Fibroblast of upper back skin (primary cell): ENCODE measurements at places on chromosomes 1 and 21.

DNA sequence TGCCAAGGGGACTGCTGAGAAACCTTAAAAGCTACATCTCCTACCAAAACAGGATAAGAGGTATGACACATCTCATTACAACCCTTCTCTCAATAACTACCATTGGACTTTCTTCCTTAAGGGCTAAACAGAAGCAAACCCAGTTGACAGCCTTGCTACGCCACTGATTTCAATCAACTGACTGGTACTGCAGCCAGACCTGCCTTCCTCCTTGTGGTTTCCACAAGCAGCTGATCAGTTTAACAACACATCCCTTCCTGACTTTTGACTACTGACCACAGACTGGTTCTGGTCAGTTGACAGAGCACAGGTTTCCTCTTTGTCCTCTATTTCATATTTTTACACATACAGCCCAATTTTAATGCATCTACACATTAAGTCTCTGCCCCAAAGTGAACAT is 108.8 kb downstream of the ADAMTS1 start:
- no peak for DNase-seq

GRCh38 chr1:117590273-117590925 is 15.4 kb upstream of the TENT5C start:
- DNase-seq: no peak

GRCh38 chr1:100292711-100293110 is 26.7 kb downstream of the RTCA start:
- no peak for DNase-seq

DNA sequence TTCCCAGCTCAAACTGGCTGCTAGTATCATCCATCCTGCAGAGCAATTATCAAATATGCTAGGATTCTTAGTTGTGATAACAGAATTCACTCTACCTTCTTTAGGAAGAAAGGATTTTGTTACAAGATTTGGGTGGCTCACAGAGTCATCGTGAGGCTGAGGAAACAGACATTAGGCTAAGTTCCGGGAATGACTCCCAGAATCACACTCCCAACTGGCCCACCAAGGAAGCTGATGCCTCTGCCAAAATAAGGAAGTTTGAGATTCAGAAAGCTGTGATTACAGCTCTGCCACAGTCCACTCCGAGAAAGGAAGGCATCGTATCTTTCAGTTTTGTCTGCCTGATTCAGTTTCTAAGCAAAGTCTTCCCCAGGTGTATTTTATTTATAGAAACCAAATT is 50.6 kb upstream of the LYPLAL1 start:
- peak; percentile 28 for DNase-seq

- DNase-seq: peak; percentile 98
Measured at GRCh38 chr1:220957233-220957605, 78.0 kb downstream of the HLX start.

DNA sequence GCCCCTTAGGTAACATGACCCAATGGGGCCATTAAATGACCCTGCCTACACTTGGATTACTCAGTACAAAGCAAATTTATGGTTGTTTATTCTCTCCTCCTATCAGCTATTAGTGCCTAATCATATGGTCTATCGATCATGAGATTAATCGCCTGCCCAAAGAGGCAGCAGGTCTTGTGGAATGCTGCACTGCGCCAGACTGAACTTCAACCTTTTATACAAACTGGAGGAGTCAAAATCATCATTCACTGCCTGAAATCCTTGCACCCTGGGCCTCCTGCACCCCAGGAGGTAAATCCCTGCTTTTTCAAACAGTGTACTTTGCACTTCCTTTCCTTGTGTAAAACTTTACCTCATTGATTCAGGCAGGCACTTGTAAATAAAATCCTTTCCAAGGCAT is 69.7 kb downstream of the NFIA start:
- no peak for DNase-seq

DNA sequence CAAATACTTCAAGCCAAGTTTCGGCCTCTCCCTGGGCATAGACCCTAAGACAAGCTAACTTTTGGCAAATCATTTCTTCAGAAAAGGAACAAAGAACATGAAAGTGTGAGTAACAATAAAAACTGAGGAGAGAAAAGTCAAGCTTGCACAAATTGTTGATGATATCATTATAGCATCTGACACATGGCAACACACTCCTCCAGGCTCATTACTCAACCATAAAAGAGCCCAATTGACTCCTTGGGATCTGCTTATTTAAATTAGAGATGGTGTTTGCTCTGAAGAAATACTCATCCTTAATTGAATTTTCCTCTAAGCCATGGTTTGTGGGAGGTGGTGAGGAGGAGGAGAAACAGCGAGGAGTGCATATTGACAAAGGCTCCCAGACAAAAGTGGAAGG is 54.5 kb downstream of the TNFSF4 start:
- no peak for DNase-seq

- peak; percentile 4 for DNase-seq
Measured at GRCh38 chr1:82273816-82274215, 473.1 kb downstream of the ADGRL2 start.

GRCh38 chr1:186568221-186568620 is 107.3 kb upstream of the PDC start:
- DNase-seq: no peak

- DNase-seq: no peak
Measured at GRCh38 chr1:223143537-223144248, 645 bp upstream of the TLR5 start.

DNA sequence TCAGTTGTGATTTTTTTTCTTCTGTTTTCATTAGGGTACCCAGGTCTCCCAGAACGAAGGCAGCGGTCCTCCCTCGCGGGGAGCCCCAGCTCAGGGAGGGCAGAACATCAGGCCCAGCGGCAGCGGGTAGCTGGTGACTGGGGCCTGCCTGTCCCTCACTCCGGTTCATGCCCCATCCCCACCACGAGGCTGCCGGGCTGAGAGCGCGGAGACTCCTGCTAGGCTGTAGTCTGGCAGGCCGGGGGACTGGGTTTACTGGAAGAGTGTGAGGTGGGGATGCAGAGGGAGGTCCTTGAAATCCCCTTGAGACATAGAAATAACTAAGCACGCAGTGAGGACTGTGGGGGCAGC is 10.5 kb downstream of the BRINP2 start:
- DNase-seq: no peak

DNA sequence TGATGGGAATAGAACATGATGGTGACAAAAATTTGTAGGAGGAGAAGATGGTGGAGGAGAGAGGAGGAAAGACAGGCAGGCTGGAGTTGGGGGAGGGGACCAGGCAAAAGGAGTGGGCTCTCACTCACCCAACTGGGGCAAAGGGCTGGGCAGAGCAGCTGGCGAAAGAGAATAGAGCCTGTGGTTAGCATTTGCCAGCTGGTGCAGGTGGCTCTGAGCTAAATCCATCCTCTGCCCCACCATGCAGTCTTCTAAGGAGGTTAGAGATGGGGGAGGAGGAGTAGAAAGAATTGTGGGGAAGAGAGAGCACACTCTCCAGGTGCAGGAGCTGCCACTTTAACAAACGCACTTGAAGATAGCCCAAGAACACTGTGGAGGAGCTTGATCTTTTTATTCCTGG is 27.6 kb upstream of the SLAMF1 start:
- DNase-seq: no peak

DNA sequence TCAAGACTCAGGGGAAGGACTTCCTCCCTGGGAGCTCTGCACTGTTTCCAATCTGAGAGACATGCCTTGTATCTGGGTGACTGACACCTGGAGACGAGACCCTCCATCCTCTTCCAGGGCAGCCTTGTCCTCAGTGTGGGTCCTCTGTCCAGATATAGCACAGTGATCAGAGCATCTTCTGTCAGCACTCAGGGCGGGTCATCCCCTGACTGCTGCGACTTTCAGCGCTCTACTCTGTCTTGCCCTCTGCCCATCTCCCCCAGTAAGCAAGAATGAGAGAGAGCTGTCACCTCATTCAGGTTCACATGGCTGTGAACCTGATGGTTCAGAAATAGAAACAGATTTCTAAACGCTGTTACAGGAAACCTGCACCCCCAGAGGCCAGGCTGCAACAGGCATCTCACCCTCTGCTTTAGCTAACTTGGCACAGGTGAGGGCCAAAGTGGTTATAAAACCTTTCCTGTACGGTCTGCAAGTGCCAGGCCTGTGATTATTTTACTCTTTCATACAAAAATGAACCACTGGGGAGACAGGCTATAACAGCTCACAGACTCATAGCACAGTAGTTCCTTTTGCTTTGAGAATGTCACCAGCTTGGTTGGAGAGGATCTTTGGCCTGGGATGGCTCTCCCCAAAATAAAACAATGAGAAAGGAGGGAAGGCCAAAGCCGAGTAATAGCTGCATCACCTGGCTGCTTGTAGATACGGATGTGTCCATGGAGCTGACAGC is 11.4 kb upstream of the TENT5C start:
- DNase-seq: no peak

GRCh38 chr1:7177021-7177420 is 391.8 kb downstream of the CAMTA1 start:
- DNase-seq: no peak

DNA sequence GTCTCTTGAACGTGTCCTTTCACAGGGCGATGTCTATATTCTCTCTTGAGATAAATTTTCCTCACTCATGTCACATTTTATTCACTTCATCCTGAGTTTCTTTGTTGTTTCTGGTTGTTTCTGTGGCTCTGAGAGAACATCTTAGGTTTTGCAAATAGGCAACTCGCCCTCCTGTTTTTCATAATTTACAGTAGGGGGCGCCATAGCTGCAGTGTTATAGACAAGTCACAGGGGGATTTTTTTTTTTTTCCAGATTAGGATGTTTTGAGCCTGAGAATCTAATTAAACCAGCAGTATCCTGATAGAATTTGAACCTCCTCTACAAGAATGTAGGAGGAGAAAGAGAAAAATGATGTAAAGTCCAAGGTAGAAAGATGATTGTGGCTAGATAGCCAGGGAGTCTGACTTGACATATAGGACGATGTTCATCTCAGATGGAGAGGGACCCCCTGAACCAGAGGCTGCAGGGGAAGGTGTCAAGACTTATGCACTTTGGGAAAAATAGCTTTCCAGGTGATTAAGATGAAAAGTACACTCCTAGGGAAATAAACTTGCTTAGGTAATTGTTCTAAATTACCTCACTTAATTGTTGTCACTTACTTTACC is 76.3 kb downstream of the ZP4 start:
- DNase-seq: peak; percentile 11

- no peak for DNase-seq
Measured at GRCh38 chr1:226121049-226121586, 58.6 kb downstream of the H3-3A start.

DNA sequence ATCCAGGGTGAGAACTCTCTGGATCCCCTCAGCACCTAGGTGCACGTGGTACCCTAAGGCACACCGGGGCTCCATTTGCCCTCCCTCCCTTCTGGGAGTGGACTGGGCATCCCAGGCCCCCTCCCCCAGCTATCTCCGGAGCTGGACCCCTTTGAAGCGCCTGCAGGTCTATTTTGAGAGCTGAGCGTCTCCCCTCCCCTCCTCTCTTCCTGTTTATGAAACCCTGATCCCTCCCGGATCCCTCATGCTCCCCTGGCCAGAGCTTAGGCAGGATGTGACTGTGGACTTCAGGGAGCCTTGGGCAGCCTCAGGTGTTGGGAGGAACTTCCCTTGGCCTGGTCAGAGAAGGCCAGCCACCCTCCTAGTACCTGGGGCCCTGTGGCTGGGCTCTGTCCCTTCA is 10.2 kb downstream of the RPS6KA1 start:
- no peak for DNase-seq

DNA sequence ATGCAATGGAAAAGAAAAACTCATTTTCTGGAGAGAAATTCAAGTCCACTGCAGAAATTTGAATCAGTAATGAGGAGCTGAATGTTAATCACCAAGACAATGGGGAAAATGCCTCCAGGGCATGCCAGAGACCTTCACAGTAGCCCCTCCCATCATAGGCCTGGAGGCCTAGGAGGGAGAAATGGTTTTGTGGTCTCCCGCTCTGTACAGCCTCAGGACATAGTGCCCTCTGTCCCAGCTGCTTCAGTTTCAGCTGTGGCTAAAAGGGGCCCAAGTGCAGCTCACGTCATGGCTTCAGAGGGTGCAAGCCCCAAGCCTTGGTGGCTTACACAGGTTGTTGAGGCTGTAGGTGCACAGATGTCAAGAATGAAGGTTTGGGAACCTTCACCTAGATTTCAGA is 223.0 kb downstream of the GRIK1 start:
- no peak for DNase-seq

GRCh38 chr1:173314656-173315055 is 107.5 kb upstream of the TNFSF4 start:
- no peak for DNase-seq
